ENCODE measurements at places on chromosomes 3 and 15.

DNA sequence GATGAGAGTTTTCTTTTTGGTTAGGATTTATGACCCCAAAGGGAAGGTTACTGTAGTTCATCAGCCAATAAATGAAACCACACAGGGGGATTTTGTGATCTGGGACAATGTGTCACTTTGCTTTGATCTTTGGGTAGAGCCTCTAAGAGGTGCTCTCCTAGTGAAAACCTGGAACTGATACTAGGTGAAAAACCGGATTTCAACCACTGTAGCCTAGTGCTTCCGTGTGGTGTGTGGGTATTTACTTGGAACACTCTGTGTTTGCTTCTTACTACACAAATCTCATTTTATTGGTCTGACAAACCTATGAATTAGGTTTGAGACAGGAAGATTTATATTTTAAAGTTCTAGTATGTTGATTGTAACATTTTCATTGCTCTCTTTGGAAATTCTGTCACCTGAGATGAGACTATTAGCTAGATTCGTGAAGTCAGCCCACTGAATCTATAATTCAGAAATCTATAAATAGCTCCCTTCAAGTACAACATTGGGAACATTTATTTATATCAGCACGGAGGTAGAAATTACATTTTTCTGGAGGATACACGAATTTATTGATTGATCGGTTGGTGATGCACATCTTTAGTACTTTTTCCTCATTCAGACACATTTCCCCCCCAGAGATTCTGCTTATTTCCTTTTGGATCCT is 119.8 kb downstream of the AKAP13 start:
- DNase-seq = no peak

- DNase-seq = no peak
Observed at GRCh38 chr15:67359431-67360079, 105.0 kb downstream of the IQCH start.

GRCh38 chr3:63067999-63068645 is 192.9 kb upstream of the CADPS start:
- DNase-seq = no peak

GRCh38 chr15:57703387-57703786 is 3.1 kb upstream of the POLR2M start:
- no peak for DNase-seq

GRCh38 chr3:37308247-37308646 is 133.9 kb upstream of the LRRFIP2 start:
- DNase-seq = no peak

DNA sequence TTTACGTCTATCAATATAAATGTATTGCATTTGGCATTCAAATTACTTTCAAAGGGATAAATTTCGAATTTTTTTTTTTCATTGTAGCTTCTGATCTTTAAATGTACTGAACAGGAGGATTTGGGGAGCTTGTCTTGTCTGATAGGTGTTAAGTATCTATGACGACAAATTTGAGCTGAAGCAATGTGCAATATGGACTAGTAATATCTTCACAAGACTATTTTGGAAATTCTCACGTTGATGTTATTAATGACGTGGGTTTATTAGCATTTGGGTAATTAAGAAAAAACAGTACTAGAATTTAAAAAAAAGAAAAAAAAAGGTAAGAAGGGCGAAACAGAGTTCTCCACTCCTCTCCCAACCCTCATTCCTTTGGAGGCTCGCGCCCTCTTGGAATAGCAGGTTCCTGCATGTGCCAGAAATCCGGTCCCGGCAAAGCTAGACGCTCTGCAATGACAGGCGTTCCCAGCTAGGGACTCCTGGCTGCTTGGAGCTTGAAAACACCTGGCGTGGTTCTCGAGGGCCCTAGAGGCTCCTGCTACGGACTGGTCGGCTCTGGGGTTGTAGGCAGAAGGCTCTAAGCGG is 648 bp upstream of the P2RY1 start:
- no peak for DNase-seq

- no peak for DNase-seq
Observed at GRCh38 chr3:3141939-3142338, 15.2 kb downstream of the TRNT1 start.

GRCh38 chr3:51501833-51502561 is 2.2 kb upstream of the DCAF1 start:
- DNase-seq = peak; percentile 62

- DNase-seq = no peak
Observed at GRCh38 chr3:186588632-186589031, 18.1 kb downstream of the DNAJB11 start.

DNA sequence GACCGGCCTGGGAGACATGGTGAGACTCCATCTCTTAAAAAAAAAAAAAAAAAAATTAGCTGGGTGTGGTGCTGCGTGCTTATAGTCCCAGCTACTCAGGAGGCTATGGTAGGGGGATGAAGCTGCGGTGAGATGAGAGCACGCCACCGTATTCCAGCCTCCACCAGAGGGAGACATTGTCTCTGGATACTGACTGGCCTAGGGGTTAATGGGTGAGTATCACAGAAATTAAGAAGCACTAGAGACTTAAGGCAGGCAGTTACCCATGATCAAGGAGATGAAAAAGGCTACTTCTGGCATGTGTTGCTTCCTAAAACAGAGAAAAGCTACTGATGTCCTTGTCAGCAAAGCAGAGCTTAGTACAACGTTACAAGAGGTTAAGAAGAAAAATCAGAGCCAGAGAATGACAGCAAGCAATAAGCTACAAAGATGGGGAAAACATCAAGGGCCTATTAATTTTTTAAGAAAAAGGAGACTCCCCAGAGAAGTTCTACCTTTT is 8.6 kb downstream of the TFRC start:
- DNase-seq = peak; percentile 35

GRCh38 chr3:13277196-13277813 is 142.8 kb downstream of the NUP210 start:
- no peak for DNase-seq

DNA sequence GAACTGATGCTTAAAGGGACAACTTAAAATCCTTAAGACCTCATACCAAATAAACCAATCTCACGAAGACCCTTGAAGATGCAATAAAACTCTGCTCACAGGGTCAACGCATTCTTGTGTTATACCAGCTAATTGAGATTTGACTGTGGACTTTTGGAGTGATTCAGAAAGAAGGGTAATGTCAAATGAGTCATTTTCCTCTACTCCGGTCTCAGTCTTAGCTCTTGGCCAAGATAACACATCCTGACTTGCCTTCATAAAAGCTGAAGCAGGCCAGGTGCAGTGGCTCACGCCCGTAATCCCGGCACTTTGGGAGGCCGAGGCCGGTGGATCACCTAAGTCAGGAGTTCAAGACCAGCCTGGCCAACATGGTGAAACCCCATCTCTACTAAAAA is 3.8 kb downstream of the PKM start:
- no peak for DNase-seq

DNA sequence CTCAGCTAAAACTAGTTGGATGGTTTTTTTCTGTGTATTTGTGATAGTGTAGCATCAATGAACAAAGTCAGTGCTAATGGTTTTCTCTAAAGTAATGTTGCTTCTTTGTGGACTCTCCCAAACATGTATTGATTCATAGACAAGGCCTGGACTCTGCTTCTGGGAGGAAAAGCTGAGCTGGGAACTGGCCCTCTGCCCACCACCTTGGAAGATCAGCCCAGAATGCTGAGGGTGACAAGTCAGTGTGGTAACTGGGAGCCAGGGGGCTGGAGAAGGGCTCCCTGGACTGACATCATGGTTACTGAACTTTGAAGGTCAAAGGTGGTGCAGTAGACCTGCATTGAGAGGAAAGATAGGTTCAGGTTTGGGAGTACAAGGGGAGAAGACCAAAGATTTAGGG is 3.0 kb downstream of the ARHGAP31 start:
- no peak for DNase-seq

GRCh38 chr3:41224120-41224806 is 25.0 kb downstream of the CTNNB1 start:
- DNase-seq = no peak

GRCh38 chr3:43857361-43858293 is 166.9 kb downstream of the ABHD5 start:
- DNase-seq = no peak

DNA sequence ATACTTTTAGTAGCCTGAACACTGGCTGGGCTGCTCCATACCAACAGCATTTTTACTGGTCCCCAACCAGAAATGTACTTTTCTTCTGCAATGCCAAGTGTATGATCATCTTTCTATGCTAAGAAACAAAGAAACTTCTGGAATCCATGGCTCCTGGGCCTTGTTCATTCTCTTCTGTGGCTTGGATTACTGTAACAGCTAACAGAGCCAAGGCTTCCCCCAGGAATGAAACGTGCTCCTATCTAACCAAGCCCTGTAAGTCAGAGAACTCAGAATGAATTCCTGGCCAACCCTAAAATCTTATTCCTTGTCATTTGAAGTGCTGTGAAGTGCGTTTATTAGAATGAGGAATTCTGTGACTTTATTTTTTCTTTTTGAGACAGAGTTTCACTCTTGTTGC is 102.9 kb upstream of the RAD18 start:
- no peak for DNase-seq

GRCh38 chr3:5309602-5310001 is 122.1 kb downstream of the EDEM1 start:
- DNase-seq = no peak

- no peak for DNase-seq
Observed at GRCh38 chr3:146715170-146715569, 110.0 kb upstream of the PLSCR5 start.

- no peak for DNase-seq
Observed at GRCh38 chr3:185115371-185115770, 37.5 kb downstream of the C3orf70 start.

DNA sequence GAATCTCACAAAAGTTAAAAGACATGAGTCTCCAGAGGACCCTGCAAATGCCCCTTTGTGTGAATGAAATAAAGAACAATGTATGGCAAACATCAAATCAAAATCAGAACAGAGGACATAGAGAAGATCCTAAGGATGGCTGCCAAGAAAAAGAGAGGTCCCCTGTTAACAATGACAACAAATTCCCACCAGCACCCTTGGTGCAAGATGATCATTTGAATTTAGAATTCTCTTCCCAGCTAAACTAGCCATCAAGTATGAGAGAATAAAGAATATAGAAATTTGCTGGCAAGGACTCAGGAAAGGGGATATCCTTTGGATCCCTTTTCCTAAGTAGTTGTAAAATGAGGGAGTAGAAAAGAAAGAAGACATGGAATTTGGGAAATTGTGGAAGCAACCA is 8.2 kb downstream of the GP5 start:
- DNase-seq = no peak

- DNase-seq = no peak
Observed at GRCh38 chr3:72814308-72814707, 33.9 kb downstream of the SHQ1 start.

- DNase-seq = no peak
Observed at GRCh38 chr3:177680472-177680821, 483.2 kb upstream of the TBL1XR1 start.

DNA sequence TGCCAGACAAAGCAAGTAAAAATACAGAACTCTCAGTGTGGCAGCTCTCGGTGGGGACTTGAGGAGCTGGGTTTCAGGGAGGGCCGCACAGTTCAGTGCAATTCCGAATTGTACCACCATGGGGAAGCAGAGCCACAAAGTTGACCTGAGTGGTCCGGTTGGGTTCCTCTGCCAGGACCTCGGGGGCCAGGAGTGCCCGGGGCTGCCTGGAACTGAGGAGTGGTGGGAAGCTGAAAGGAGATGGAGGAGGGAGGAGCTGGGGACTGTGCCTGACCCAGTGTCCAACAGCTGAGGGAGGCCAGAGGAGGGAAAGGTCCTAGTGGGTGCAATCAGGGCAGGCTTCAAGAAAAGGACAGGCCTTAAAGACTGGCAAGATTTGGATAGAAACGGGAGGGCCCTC is 32.2 kb upstream of the TRH start:
- no peak for DNase-seq

DNA sequence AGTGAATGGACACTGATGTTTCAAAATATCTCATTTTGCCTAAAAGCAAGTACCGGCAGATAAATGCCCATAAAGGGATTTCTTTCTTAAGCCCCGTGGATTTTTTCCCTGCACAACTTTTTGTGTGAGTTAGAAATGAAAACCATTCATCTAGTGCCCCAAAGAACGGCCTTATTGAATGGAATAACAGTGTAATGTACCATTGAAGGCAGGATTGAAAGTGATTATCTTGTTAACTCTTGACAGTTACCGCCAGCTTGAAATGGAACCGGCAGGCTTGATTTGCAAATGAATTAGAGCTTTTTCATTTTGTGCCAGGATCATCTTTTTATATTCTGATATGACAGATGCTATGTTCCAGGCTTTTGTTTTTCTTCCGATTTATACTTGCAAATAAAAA is 162.2 kb downstream of the RSRC1 start:
- DNase-seq = no peak

- DNase-seq = no peak
Observed at GRCh38 chr3:138567403-138567802, 26.7 kb downstream of the CEP70 start.

DNA sequence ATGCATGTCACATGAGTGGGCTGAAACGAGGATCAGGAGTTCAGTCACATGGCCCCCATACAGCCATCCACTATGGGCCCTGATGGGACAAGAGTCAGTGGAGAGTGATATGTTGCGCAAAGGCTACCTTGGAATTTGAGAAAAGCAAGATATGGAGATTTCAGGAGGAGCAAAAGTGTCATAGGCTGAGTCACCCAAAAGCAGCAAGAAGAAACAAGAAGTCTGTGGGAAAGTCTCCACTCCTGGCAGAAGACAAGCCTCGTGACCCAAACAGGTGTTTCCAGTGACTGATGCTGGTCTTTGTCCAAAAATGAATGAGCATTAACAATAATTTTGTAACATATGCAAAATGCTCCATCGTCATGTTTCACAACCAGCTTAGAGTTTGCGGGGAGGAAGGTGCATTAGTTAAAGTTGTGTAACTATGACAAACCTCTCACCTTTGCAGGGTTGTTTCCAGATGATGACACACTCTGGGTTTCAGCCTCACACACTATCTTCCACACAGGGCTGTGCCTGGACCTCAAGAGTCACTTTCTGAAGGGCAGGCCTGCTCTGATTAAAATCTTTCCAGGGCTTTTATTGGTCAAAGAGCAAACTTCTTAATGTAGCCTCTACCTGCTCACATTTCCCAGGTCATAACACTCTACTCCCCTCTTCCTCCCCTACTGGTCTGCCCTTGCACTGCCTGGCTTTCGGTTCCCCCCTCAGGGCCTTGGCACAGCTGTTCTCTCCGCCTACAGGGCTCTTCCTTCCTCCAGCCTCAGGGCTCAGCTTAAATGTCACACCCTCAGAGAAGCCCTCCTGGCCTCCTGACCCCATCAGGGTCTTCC is 3.9 kb upstream of the DNASE1L3 start:
- DNase-seq = no peak

- no peak for DNase-seq
Observed at GRCh38 chr3:190217081-190217480, 96.4 kb upstream of the P3H2 start.

- DNase-seq = no peak
Observed at GRCh38 chr3:194136519-194137007, 615 bp downstream of the HES1 start.

DNA sequence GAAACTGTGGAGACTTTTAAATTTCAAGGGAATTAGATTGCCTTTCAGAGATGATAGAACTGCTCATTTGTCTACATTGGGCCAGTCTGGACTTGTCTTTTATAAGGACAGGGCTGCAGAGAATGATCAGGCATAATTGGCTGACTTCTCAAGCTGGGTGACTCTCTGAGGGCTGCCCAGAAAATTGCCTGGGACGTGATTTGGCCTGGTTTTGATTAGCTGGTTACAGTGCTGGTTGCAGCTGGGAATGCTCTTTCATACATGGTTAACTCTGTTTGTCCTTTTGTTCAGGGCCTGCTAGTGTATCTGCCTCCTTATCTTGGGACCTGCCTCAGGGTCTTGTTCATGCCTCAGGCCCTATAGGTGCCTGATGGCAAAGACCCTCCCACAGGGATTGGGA is 245.6 kb downstream of the CLSTN2 start:
- no peak for DNase-seq

Data from stimulated activated CD8-positive, alpha-beta memory T cell treated with anti-CD3 and anti-CD28 coated beads, Interleukin-2, amount 100 ng/mL, for 1 hour (primary cell).